ENCODE measurements at places on chromosomes 2 and 18.

GRCh38 chr2:151862700-151863099, 34.5 kb upstream of the ARL5A start:
- DNase-seq: no peak

GRCh38 chr2:231133365-231134099, 8.7 kb upstream of the HTR2B start:
- no peak for DNase-seq

DNA sequence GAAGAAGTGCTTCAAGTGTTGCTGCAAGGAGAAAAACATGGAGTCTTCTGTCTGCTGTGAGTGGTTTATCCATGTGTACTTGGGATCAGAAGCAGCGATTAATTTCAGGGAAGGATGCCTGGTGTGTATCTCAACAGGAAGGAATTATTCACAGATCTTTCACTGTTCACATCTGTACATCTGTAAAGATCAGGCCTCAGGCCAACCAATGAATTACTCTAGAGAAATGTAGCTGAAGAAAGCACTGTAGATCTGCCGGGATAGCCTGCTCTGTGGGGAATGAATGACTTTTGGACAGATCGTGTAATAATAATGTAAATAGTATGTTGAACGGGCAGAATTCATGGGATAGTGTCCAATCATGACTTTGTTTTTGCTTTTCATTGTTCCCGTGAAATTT, 54.0 kb upstream of the SPP2 start:
- DNase-seq: no peak

- DNase-seq: no peak
Observed at GRCh38 chr18:32366586-32367538, 103.8 kb downstream of the GAREM1 start.

DNA sequence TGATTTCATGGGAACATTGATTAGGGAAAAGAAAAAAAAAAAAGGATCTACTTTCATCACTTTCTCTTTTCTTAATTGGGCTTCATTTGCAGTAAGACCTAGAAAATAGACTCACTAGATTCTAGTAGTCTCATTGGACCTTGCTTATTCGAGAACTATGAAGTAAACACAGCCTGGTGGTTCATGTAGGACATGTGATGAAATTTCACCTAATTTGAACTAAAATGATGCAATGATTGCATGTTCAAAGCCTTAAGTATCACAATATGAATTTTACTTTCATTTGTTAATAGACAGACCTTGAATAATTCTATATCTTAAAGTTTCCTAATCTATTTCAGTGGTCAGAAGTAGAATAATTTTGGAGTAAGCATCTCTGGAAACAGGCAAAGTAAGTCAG, 688.9 kb upstream of the NRXN1 start:
- DNase-seq: no peak

- no peak for DNase-seq
Observed at GRCh38 chr2:6148882-6149281, 456.7 kb downstream of the SOX11 start.

DNA sequence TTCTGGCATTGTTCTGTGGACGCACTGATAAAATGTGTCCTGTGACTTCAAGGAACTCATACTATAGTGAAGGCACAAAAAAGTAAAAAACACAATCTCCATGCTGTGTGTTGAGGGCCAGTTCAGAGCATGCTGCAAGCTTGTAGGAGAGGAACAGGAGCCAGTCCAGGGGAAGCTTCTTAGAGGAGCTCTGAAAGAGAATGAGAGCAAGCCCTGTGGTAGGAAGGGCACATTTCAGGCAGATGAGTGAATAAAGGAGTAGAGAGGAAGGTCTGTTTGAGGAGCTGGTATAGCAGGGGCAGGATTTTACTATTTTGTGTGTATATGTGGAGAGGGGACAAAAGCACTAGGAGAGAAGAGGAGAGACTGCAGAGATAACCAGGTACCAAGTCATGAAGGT, 478.3 kb downstream of the ZEB2 start:
- DNase-seq: no peak

GRCh38 chr2:144011553-144011952, 508.4 kb downstream of the ZEB2 start:
- DNase-seq: no peak

DNA sequence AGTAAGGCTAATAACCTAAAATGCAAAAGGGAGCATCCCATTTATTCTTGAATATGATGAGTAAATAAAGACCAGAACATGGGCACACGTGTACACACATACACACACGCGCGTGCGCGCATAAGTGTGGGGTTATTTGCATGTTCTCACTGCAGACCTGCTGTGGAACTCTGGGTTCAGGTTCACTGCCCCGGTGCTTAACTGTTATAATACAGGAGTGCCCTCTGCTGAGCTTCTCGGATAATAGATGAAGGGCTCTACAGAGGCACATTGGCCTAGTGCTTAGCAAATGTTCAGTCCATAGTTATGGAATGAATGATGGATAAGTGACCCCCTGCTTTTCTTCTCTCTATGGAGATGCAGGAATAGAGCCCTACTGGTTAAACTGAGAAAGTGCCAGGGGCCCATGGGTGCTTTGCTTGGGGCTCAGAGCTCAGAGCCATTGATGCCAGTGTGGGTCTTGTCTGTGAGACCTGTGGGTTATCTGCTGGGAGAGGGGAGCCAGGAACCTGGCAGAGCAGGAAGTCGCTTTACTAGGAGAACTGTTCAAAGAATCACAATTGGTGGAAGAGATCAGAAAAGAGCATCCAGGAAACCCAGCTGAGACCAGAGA, 3.6 kb upstream of the ARL4C start:
- DNase-seq: peak; percentile 51

DNA sequence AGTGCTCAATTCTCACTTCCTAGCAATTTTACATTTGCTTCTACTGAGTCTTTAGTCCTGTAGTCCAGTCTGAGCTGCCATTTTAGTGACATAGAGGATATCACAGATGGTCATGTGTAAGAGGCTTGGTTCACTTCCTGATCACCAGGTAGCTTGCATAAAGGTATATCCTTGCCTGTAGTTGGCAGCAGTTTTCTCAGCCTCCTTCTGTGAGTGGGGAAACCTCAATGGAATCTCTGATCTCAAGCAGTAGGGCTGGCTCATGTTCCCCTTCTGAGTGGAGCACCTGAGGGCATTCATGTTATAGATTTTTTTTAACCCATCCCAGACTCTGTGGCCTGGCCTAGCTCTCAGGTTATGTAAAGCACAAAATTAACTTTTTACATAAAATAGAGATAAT, 278.4 kb downstream of the RDH14 start:
- DNase-seq: no peak

DNA sequence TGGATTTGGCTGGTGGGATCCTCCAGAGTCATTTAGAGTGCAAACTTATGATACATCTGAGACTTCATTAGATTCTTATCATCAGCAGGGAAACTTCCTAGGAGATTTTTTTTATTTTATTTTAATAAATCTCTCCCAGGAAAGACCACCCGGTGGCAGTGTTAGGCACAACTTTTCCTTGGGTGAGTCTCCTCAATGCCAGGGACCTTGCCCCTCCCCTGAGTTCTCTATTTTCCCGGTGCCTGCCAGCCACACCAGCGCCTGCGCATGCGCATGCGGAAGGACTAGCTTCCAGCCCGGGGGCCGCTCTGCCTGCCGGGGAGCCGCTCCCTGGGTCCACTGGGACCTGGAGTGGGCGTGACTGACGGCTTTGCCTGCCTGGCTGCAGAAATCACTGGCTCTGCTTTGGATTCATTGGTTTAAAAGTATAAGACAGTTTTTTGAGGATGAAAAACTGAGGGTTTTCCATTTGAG, 86.6 kb downstream of the TMEM182 start:
- peak; percentile 7 for DNase-seq

DNA sequence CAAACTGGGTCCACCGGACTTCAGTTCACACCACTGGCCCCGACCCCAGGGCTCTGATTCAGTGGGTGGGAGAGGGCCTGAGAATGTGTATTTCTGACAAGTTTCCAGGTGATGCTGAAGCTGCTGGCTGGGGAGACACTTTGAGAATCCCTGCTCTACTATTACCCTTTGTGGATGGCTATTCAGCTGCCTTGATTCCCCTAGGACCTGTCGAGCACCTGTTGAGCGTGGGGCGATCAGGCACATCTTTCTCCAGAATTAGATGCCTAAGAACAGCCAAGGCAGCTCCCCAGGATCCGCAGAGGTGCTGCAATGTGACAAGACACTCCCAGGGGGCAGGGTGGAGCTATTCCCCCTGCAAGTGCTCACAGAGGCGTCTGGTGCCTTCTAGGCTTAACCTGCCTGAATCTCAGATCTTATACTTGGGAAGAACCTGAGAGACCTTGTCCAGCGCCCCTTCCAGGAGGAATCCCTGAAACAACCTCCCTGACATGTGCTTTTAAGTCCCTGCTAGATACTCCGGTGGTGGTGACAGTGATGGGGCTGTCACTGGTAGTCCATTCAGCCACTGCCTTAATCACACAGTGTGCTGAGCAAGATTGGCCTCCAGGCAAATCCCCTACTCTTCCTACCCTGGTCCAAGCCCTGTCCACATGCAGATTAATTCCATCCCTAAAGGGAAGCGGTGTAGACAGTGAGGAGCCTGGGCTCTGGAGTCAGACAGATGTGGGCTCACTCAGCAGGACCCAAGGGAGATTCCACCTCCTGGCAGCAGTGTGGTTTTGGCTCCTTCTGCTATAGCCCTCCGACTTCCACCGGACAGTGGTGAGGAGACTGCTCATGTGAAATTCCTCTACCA, 43.4 kb upstream of the OTOF start:
- no peak for DNase-seq

GRCh38 chr2:50443288-50443687, 588.6 kb downstream of the NRXN1 start:
- DNase-seq: no peak

DNA sequence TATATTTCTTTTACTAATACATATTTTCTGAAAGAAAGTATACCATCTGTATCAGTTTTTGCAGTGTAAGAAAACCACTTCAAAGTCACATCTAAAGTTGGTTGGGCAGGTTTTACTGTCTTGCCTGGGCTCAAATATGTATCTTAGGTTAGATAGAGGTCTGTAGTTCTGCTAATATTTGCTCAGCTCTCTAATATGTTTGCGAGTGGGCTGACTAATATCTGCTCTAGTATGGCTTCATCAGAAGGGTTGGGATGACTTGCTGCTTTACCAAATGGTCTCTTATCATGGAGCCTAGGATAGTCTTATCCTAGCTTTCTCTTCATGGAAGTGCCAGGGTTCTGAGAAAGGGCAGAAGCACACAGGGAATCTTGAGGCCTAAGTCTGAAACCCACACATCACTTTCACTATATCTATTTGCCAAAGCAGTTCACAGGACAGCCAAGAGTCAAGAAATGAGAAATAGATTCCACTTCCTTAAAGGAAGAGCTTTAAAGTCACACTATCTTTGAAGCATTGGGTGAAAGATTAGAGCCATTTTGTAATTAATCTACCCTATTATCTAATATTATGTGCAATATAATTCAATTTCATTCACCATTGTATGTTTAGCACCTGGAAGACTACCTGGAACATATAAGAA, 610.0 kb downstream of the KCNJ3 start:
- no peak for DNase-seq

- peak; percentile 32 for DNase-seq
Observed at GRCh38 chr18:23237524-23238151, 102.4 kb downstream of the CABLES1 start.

DNA sequence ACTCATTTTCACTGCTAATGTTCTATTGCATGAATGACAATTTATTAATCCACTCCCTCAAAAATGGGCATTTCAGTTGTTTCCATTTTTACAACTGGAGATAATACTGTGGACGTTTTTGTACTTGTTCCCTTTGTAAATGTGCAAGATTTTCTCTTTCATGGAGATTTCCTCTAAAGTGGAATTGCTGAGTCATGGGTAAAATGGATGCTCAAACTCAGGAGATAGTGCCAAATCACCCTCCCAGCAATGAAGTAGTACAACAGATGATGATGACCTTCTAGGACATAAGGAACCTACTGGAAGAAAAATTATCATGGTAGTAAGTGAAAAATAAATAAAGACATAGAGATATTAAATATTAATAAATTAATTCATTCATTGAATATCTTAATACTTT, 460.8 kb upstream of the CHST9 start:
- no peak for DNase-seq

GRCh38 chr18:28078849-28079248, 98.1 kb downstream of the CDH2 start:
- DNase-seq: no peak

DNA sequence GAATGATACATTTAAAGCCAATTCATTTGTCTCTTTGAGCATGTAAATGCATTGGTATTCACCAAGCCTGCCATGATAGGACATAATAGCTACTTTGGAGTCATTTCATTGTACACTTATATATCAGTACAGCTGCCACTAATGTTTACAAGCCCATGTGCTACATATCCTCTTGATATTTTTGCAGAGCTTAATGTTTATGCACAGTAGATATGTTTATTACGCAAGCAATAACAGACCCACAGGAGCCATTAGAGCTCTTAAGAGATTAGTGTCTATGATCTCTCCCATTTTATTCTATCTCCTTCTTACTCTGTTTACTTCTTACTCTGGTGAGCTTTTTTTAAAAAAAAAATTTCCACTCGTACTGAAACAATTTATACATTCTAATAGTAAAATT, 1132.1 kb upstream of the ZEB2 start:
- no peak for DNase-seq

- DNase-seq: no peak
Observed at GRCh38 chr2:85095094-85095493, 38.1 kb upstream of the TCF7L1 start.

- DNase-seq: no peak
Observed at GRCh38 chr2:126643972-126644371, 12.0 kb upstream of the GYPC start.

GRCh38 chr2:105849431-105850179, 104.9 kb downstream of the NCK2 start:
- no peak for DNase-seq

DNA sequence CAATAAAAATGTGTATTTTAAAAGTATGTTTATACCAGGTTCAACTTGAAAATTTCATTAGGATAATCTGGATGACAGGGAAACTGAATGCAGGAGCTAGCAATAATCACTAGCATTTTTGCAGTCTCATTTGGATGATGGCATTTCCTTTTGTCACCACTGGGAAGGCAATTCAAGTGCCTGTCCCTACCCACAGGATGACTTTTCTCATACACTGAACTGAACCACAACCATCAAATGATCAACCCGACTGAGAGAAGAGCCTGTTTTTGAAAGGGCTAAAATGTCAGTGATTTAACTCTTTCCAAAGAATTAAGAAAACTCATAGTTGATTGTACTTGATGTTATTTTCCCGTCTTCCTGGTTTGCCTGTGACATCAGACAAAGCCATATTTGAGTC, 115.0 kb downstream of the FAM124B start:
- no peak for DNase-seq

DNA sequence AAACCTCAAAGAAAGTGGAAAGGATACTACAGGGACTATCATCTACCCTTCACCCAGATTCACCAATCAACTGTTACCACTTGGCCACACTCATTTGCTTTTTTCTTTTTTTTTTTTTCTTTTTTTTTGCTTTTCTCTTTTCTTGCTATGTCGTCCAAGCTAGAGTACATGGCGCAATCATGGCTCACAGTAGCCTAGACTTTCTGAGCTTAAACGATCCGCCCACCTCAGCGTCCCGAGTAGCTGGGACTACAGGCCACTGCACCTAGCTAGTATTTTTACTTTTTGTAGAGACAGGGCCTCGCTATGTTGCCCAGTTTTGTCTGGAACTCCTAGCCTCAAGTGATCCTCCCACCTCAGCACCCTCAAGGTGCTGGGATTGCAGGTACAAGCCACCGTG, 24.0 kb downstream of the BIN1 start:
- DNase-seq: no peak

- DNase-seq: no peak
Observed at GRCh38 chr18:32175265-32175664, 14.6 kb upstream of the MEP1B start.
